ENCODE measurements at places on chromosomes 6 and 20.

GRCh38 chr6:119476024-119476423 is 126.5 kb upstream of the MAN1A1 start:
- no peak for DNase-seq

GRCh38 chr6:75505424-75505823 is 11.8 kb upstream of the FILIP1 start:
- DNase-seq, result no peak

DNA sequence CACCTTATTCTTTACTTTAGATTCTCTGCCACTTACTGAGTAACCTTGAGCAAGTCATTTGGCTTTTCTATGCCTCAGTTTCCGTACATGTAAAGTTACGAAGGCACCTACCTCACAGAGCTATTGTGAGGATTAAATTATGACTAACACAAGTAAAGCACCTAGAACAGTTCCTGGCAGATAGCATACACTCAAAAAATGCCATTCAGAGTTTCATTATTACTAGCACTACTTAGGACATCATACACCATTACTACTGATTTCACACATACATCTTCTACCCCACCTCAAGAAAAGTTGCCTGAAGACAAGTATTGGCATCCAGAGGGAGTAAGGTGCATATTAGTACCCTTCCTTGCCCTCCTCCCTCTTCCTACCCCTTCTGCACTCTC is 107.8 kb downstream of the OGFRL1 start:
- no peak for DNase-seq

DNA sequence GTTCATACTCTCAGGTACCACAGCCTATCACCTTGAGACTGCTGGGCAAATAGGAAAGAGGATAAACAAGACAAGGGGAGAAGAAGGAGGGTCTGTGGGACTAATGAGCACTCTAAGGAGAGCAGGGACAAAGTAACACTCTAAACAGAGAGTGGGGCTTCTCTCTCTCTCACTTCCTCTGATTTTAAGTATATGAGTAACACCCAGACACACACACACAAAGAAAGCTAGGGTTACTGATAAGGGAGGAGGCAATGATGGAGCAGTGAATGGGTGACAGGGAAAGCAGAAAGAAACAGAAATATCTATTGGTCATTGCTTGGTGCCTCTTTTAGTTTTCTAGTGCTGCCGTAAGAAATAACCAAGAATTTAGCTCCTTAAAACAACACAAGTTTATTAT is 96.2 kb upstream of the RNF217 start:
- no peak for DNase-seq

DNA sequence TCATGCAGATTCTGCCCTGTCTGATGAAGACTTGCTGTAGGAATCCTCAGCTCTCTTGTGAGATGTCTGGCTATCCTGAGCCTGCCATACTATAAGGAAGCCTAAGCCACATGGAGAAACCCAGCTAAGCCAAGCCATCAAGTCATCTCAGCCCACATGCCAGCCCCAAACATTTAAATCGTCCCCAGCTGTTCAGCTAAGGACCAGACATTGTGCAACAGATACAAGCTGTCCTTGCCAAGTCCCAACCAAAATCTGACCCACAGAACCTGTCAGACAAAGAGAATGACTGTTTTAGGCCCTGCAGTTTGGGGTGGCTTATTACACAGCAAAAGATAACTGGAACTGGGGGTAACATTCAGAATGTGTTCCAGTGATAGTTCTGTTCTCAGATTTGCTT is 36.8 kb upstream of the FOXC1 start:
- no peak for DNase-seq

DNA sequence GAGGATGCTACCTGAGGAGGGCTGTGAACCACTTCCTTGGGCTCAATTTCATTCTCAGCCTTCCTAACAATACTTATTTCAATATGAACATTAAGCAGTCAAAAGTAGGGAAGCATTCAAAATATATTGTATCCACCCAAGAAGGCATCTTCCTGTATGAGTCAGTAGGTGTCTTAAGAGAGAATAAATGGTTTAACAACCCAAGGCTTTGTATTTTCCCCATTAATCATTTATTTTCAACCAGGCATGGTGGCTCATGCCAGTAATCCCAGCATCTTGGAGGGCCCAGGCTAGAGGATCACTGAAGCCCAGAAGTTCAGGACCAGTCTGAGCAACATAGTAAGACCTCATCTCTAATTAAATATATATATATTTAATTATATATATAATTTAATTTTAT is 74.5 kb upstream of the MARCKS start:
- no peak for DNase-seq

- DNase-seq, result no peak
Observed at GRCh38 chr6:33095681-33096080, 19.9 kb downstream of the HLA-DPB1 start.

GRCh38 chr6:10406556-10406955 is 8.3 kb downstream of the TFAP2A start:
- DNase-seq, result no peak

- no peak for DNase-seq
Observed at GRCh38 chr6:110949679-110950285, 8.7 kb upstream of the GTF3C6 start.

- no peak for DNase-seq
Observed at GRCh38 chr20:44598423-44599305, 16.3 kb downstream of the PKIG start.

GRCh38 chr6:29649701-29650673 is 6.9 kb upstream of the MOG start:
- DNase-seq, result peak; percentile 94

DNA sequence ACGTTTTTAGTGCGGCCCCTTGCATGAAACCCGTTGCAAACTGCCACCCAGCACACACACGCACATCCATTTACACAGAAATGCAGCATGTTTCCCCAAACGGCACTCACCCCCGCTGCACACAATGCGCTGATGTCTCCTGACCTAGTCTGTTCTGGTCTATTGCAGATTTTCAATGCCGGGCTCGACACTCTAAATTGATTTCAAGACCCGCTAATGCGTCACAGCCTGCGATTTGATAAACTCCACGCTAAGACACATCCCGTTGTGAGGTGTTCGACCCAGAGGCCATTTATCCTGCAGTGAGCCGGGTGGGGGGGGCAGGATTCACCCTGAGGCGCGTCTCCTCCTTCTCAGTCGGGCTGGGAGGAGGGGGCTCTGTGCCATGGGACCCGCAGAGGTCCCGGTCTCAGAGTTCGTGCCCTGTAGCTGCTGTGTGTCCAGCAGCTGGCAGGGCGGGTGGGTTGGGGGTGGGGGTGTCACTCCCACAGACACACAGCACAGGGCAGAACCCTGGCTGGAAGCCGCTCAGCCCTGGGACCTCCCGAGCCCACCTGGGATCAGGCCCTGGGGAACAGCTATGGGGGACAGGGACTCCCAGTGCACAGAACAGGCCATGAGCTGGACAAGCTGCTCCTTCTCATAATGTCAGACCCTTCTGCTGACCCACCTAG is 367.9 kb downstream of the PREX1 start:
- DNase-seq, result no peak

- DNase-seq, result no peak
Observed at GRCh38 chr6:139534472-139535115, 160.1 kb upstream of the CITED2 start.

- no peak for DNase-seq
Observed at GRCh38 chr6:42228305-42228704, 10.6 kb upstream of the MRPS10 start.

DNA sequence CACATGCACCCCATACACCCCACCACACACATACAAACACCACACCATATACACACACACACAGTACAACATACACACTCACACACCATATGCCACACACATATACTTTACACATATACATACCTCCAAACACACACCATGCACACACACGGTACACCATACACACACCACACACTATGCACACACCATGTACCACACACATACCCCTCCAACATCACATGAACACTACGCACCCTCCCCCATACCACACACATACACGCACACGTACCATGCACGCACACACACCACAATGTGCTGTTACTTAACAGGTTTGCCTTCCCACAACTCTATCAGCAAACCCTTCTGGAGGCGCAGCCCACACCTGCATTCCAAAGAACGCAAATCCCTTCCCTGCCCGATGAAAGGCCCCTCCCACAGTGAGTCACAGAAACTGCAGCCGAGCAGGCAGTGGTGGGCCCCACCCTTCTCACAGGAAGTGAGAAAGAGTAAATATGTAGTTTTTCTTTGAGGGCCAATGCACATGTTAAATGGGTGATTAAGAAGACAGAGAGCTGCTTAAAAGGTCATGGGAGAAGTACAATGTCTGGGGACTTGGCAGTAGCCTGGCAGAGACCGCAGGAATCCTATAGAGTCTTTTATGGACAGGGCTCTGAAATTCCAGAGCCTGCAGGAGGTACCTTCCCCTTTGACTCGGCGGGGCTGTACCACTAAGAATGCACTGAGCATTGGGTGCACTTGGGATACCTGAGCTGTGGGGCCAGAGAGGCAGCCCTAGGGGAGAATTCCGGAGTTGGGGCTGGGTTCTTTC is 34.1 kb upstream of the EZR start:
- DNase-seq, result no peak

DNA sequence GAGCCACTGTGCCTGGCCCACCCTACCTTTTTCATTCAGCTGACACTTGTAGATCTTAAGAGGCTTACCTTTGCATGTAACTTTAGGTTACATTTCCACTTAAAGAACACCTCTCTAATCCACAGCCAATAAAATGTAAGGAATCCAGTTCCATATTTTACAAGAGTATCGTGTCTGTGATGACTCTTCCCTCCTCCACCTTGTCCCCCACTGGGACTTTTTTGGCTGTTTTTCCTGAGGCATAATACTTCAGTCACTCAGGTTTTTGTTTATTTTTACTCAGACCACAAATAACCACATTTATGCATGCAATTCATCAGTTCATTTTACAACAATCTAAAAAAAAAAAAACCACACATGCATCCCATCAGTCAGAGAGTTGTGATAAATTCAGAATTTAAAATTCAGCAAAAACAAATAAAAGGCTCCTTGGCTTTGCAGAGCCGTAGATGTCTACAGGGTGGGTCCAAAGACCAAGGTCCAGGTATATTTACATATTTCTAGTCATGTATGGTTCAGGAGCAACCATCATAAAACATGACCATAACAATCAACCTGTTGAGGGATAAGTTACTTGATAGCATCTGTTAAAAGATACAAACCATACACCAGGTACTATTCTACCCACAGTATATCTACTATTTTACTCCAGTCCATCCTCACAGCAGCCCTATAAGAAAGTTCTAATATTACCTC is 9.9 kb downstream of the ATXN1 start:
- no peak for DNase-seq

GRCh38 chr6:41277605-41278004 is 8.9 kb downstream of the TREM1 start:
- DNase-seq, result no peak
